ENCODE measurements at places on chromosomes 4 and X.

GRCh38 chrX:151774421-151774820 lies 39.9 kb downstream of the CNGA2 start:
- no peak for DNase-seq

DNA sequence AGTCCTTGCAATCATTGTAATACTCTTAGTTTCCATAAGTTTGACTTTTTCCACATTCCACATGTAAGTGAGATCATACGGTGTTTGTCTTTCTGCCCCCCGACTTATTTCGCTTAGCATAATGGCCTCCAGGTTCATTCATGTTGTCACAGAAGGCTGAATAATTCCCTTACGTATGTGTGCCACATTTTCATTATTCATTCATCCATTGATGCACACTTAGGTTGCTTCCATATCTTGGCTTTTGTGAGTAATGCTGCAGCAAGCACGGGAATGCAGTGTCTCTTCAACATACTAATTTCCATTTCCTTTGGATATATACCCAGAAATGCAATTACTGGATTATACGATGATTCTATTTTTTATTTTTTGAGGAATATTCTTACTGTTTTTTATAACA lies 22.0 kb upstream of the VEGFC start:
- DNase-seq = no peak

DNA sequence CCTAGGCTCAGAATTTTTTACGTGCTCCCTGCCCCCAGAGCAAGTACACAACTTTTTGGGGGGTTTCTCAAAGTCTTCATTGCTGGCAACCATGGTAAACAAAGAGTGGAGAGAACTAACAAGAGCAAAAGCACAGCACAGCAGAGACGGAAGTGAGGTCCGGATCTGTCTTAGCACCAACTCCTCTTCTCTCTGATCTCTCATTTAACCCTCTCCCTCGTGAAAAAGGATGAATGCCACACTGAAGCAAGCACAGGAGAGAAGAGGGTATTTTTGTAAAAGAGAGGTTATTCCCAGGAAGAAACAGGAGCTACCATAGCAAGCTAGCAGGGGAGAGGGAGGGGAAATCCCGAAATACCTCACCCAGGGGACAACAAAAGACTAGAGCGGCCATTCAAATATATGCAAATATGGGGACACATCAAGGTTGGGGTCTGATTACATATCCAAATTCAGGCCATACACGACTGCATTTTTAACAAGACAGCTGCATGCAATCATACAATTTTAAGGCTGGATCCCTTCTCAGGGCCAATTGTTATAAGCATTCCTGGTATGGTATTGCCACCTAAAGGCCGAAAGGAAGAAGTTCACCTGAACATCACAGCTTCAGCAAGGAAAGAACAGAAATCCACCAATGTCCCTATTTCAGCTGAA lies 46.6 kb downstream of the CD40LG start:
- peak; percentile 31 for DNase-seq

GRCh38 chr4:99868126-99868596 lies 26.1 kb downstream of the LAMTOR3 start:
- no peak for DNase-seq

DNA sequence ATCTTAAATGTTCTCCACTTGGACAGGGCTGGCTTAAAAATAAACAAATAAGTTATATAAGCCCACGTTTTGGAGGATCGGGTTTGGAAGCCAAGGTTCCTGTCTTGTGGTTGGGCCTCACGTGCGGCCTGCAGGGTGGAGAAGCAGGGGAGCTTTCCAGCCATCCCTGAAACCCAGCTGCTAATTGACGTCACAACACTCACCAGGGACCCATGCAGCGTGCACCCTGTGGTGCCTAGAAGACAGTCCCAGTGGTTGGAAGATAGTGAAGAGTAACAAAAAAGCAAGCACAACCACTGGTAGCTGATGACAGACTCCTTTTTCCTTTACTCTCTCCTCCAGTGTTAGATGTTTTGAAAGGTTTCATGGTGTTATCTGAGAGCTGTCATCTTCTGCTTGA lies 142.0 kb upstream of the RBPJ start:
- DNase-seq = no peak

GRCh38 chr4:111718763-111719559 lies 426.3 kb upstream of the FAM241A start:
- DNase-seq = no peak

DNA sequence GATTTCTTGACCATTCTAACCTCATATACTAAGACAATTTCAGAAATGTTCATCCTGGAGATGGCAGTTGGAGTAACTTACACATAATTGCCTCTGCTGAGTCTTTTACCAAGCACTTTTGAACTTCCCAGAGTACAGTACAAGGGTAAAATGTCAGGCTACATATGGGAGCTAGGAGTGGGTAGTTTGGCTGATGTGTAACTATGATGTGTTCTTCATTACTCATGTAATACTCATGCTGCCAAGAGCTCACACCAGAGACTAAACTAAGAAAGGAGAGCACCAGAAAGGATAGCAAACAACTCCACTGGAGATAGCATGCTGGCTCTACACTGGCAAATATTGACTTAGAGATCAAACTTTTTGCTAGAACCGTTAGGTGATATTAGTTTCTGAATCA lies 194.0 kb downstream of the PDGFRA start:
- no peak for DNase-seq

GRCh38 chr4:21554066-21554465 lies 394.5 kb downstream of the KCNIP4 start:
- no peak for DNase-seq

DNA sequence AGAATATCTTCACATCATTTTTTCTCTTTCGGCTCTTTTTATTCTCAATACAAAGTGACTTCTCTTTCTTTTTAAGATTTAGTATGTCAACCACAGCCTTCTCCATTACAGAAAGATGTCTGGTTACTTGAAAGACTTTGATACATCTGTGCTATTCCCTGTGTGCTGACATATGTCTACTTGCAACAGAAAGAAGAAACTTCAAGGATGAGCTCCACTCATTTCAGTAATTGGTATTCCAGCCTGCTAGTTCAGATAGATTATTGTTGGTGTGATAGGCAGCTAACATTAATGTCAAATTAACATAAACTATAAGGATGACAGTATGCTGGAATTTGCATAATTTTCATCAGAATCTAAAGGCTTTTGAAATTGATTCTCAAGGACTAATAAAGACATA lies 948.7 kb downstream of the PCDH18 start:
- DNase-seq = no peak

- no peak for DNase-seq
Observed at GRCh38 chr4:100681289-100681688, 163.5 kb upstream of the EMCN start.

GRCh38 chrX:103107836-103108235 lies 14.9 kb upstream of the NXF3 start:
- no peak for DNase-seq

DNA sequence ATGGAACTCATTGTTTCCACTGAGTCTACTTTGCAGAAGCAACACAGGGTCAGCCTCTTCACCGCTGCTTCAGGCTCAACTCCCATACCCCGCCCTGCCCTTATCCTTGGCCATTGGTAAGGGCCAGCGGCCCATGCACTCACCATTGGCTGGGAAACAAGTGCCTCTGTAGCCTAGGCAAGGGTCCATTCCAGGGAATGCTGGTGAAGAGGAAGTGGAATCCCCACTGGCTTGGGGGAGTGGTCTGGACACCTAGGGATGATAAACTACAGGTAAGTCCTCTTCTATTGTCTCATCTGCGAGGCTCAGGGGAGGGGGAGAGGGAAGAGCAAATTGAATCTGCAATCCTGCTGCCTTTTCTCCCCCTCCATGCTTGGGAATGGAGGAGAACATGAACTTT lies 153.1 kb downstream of the SH3BGRL start:
- no peak for DNase-seq

DNA sequence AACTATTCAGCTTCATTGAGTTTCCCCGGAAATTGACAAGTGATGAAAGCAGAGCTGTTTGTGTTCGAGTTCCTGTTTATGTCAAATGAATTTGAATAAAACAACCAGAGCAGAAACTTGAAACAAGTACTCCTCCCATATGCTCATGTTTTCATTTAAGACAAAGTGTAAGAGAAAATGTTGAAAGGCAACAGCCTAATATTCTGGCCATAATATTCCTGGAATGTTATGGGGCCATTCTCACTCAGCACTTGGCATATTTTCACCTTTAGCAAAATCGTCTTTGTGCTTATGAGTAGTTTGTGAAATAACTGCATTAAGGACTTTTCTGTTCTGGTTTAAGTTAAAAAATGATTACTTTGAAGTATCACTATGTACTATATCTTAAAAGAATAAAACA lies 276.0 kb upstream of the FAT1 start:
- no peak for DNase-seq

GRCh38 chr4:5365071-5366008 lies 314.1 kb downstream of the STK32B start:
- no peak for DNase-seq

DNA sequence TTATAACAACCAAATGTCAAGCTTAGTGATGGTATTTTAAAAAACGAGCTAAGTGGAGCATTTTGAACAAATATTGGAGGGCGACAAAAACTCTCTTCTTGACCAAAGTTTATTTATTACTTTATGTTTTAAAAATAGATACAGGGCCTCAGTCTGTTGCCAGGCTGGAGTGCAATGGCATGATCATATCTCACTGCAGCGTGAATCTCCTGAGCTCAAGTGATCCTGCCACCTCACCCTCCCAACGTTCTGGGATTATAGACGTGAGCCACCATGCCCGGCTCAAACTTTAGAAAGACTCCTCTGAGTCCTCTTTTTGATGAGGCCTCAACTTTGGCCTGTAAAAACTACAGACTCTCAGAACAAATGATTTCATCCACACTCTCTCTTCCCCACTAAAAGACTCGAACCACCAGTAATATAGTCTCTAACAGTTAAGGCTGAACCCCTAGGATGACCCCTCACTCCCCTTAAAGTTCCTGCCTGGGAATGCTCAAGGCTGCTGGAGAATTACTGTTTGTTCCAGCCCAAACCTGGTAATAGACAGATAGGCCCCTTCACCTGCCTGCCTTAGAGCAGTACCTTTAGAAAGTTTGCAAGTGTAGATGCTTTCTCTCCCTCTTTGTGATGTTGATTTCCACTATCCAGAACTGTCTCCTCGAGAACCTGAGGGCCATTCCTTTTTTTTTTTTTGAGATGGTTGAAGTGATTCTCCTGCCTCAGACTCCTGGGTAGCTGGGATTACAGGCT lies 55.3 kb upstream of the HPSE start:
- no peak for DNase-seq

DNA sequence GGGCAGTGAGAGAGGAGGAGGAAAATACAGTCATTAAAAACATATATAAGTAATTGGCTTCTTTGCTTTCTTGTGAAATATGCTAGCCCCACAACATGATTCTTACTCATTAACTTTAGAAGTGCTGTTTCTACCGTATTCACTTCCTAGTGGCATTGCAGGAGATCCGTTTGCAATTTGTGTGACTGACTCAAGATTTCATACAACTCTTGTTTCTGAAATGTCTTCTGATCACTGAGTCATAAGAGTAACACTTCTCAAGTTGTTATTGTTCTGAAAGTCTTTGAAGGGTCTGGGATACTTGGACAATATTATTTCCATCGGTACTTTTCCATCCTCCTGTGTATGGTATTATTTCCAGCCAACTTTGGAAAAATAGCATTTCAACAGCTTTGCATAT lies 310.8 kb downstream of the PACRGL start:
- DNase-seq = no peak

GRCh38 chrX:118108304-118108703 lies 8.3 kb downstream of the KLHL13 start:
- DNase-seq = no peak

DNA sequence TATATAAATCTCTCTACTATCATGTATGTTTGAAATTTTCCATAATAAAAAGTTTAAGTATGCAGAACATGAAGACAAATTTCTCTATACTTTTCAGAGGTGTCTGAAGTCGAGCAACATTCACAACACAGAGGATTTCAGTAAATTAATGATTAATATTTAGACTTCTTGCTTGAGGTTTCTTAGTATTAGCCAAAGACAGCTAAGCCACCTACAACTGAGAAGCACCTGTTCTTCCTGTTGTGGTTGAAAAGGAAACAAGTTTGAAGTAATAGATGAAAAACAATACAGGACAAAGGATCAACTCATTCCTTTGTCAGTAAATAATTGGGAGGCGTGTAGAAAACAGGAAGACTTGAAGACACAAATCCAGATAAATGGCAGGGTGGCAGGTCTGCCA lies 21.1 kb downstream of the SCML1 start:
- no peak for DNase-seq

- no peak for DNase-seq
Observed at GRCh38 chrX:154486052-154486395, 391 bp downstream of the UBL4A start.

DNA sequence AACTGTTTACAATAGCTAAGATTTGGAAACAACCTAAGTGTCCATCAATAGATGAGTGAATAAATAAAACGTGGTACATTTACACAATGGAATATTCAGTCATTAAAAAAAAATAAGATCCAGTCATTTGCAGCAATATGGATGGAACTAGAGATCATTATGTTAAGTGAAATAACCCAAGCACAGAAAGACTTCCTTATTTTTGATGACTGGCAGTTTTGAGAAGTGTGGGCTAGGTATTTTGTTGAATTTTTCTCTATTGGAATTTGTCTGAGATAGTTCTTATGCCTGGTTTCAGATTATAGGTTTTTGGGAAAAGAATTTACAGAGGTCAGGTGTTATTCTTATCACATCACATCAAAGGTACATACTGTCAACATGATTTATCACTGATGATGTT lies 293.8 kb upstream of the ARSJ start:
- peak; percentile 46 for DNase-seq

DNA sequence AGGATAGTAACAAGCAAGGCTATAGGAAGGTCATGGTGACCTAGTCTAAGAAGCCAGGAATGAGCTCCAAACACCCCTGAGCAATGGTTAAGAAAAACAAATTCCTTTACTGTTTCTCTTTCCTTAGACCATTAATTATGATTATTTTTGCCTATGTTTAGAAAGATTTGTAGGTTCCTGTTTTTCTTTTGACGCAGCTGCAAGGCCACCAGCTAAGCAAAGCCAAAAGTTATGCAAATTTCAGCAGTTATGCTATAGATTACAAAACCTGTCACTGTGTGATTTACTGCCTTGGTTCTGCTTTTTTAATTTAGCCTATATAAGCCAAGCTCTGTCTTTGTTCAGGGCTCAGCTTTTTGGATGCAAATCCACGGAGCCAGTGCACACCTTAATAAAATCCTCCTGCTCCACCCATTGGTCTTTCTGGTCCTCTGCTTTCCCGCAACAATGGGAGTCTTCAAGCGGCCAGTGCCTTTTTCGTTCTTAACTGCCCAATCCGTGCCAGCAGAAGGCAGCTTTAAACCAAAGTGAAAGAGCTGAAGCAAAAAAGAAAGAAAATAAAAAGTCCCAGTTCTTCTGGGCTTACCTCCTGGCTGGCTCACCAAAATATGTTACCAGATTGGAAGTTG lies 1.4 kb upstream of the CEP135 start:
- DNase-seq = peak; percentile 88

DNA sequence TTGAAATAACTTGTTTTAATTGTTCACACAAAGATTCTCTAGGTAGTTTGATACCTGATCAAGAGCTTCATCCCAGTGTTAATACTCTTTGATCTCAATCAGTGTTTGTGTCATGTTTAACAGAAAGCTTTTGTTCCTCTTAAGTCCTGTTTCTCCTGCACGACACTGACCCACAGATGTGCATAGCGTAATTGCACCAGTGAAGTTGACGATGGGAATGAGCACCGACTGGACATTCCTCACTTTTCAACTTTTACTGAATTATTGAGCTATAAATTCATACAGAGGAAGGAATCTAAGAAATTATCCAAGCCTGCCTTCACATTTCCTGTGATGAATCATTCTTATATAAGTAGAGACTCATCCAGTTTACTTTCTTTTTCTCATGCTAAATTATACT lies 878.7 kb upstream of the TENM3 start:
- DNase-seq = no peak

- DNase-seq = no peak
Observed at GRCh38 chr4:153507310-153508073, 41.3 kb downstream of the TMEM131L start.

Data from Kasumi-1 (cell line).